ENCODE measurements at places on chromosomes 6 and 20.

- DNase-seq: no peak
Observed at GRCh38 chr20:43564455-43564854, 5.6 kb downstream of the SGK2 start.

DNA sequence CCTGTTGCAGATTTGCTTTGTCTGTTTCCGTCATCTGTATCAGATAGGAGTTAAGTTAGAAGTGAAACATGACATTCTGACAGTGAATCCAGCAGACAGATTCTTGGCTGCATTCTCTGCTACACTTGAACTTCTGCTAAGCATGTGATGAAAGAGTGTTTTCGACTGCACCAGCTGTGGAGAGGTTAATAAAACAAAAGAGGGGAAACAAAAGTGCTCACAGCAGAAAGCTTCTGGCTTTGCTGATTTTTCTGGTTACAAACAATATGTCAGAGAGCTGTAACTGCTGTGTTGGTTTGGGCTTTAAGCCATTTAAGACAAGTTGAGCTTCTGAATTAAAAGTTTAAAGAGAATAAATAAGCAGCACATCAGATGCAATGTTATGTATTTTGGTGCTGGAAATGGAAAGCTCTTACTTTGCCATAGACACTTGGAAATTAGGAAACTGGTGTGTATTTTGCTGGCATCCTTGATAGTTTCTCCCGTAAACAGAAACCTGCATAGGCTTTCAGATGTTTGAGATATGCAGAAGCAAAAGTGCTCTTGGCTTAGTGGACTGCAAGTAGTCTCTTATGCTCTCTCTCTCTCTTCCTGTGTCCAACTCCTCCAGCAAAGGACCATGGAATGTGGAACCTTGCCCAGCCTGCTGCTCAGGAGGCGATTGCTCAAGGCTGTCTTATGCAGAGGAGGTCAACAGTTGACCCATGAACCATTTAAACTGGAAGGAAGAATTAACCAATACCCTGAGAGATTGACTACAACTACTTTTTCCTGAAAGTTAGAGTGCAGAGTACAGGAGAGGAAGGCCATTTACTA lies 104.9 kb downstream of the RPS12 start:
- DNase-seq: no peak

DNA sequence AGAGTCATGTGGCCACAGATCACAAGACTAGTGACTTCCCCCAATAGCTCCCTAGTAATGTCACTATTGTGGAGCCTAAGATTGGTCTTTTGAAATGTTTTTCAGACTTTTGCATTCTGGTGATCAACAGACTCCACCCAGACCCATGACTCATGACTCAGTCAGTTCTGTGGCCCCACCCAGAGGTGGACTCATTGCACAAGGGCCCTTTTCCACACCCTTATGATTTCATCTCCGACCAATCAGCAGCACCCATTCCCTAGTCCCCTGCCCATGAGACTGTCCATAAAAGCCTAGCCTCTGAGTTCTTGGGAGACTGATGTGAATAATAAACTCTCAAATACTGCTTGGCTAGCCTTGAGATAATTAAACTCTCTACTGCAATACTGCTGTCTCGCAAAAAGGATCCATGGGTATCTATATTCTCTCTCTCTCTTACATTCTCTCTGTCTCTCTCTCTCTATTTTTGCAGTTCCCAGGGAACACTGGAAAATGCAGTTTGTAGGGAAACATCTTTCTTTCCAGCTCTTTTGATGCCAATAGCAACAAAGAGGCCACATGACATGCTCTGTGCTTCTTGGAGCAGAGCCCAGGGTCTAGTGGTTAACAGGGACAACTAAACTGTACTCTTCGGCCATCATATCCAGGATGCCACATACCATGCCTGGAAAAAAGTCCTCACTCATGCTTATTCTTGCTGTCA lies 71.3 kb upstream of the IYD start:
- no peak for DNase-seq

- no peak for DNase-seq
Observed at GRCh38 chr6:54428431-54428830, 120.2 kb downstream of the TINAG start.

DNA sequence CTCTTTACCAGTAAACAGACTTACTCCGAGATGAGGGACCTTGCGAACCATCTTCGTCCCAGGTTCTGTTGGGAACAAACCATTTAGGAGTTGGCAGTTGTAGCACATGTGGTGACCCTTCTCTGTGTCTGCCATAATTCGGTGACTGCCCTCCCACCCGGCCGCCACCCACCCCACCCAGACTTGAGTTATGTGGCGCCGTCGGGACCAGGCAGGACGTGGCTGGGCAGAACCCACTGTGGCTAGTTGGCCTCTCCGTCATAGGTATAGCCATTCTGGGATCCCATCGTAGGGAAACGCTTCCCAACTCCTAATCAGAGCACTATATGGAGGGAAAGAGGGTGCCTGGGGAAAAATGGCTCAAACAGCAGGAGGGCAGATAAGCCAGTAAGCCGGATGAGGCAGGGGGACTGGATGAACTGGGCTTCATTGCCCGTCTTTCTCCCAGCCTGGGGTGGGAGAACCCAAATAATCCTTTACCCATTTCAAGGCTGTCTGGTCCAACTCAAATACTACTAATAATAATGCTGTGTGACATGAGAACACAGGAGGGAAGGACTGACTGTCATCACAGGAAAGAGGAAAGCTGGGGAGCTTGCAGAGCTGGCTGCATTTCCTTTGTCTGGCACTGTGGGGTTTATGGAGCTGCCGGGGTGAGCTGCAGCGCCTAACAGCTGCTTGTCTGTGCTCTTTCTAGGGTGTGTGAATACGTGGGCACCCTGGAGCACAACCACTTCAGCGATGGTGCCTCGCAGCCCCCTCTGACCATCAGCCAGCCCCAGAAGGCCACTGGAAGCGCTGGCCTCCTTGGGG lies 73.0 kb upstream of the PBOV1 start:
- DNase-seq: no peak

DNA sequence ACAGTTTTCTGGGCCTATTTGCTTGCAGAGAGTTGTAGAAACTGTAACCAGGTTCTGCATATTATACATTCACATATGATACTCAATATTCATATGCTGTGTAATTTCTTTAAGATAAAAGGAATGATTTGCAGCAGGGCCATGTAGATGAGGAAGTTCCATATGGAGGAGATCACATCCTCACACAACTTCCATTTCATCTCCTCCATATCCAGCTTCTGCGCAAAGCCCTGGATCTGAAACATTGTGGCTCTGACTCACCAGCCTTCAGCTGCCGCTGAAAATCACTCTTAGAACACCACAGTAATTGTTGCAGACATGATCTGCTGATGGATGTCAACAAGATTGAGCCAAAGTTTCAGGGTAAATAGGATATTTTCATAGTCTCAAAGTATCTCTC lies 57.7 kb downstream of the PXDC1 start:
- no peak for DNase-seq

DNA sequence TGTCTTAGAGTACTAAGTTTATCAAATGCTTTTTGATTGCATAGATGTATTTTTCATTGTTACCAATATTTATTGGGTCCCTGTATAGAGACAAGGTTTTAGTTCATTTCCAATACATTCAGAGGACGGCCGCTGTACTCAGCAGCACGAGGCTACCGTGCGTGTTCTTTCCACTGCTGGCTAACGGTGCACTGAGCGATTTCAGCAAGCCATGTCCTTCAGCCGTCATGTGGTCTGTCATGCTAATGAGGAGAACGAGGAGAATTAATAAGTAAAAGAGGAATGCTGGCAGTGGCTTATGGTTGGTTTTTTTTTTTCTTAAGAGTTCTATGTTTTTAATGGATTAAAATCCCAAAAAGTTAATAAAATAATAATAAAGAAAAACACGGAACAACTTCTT lies 253.6 kb downstream of the ARID1B start:
- no peak for DNase-seq

- no peak for DNase-seq
Observed at GRCh38 chr6:129276986-129277385, 394.0 kb downstream of the LAMA2 start.

DNA sequence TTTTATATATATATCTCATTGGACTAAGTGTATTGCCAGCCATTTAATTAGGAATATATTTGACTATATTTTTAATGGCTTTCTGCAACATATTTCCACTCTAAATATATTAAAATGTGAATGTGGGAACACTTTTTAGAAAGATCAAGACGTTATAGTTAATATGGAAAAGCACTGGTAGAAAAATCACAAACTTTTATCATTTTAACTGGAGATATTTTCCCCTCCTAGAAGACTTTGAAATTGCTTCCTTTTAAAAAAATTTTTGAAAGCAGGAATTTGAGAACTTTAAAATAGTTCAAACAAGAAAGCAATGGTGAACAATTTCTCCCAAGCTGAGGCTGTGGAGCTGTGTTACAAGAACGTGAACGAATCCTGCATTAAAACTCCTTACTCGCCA lies at the start of gene TAAR9:
Gene TAAR9, plus strand, starts transcription at position 301 of the 400 bp plus-strand sequence. Its CDS starts 13 bp downstream, at position 314.
- DNase-seq: no peak

DNA sequence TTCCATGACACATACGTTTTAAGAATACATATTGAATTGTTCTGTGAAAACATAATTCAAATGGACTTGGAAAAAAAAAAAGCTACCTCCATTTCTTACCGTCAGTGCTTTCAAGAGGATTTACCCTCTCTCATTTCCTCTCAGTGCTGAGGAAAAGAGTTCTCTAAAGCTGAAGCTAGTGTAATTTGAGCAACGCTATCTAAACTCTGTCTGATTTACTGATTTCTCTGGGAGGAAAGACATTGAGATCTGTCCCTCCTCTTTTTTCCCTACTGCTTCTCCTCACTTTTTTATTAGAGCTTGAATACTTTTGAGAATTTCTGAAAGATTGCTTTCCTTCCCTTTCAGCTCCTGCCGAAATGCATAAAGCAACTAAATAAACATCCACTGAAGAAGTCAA lies 41.2 kb upstream of the GRIK2 start:
- DNase-seq: no peak

DNA sequence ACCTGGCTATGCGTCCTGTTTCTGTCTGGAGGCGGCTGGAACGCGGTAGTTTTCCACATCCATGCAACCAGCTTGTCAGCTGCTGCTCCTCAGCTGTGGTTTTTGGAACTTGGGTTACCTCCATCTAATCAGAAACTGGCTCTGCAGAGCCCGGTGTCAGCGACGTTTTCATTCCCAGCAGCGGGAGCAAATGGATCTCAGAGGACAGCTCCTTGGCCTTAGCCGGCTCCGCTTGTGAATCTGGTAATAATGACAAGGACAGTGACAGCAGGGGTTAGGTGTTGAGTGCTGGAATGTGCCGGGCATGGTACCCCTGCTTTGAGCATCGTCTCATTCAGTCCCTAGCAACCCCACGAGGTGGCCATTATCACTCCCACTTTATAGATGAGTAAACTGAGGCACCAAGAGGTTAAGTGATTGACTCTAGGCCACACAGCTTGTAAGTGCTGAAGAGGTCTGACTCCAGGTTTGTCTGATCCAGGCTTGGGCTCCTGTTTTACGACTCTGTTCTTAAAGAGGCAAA lies 1.3 kb downstream of the SLCO4A1 start:
- no peak for DNase-seq

- no peak for DNase-seq
Observed at GRCh38 chr6:48426636-48427035, 315.6 kb upstream of the PTCHD4 start.

- no peak for DNase-seq
Observed at GRCh38 chr6:91144126-91144525, 557.3 kb upstream of the MAP3K7 start.

GRCh38 chr6:11307226-11307625 lies 74.8 kb upstream of the NEDD9 start:
- no peak for DNase-seq

- no peak for DNase-seq
Observed at GRCh38 chr6:28124971-28125353, 553 bp downstream of the ZSCAN16 start.

DNA sequence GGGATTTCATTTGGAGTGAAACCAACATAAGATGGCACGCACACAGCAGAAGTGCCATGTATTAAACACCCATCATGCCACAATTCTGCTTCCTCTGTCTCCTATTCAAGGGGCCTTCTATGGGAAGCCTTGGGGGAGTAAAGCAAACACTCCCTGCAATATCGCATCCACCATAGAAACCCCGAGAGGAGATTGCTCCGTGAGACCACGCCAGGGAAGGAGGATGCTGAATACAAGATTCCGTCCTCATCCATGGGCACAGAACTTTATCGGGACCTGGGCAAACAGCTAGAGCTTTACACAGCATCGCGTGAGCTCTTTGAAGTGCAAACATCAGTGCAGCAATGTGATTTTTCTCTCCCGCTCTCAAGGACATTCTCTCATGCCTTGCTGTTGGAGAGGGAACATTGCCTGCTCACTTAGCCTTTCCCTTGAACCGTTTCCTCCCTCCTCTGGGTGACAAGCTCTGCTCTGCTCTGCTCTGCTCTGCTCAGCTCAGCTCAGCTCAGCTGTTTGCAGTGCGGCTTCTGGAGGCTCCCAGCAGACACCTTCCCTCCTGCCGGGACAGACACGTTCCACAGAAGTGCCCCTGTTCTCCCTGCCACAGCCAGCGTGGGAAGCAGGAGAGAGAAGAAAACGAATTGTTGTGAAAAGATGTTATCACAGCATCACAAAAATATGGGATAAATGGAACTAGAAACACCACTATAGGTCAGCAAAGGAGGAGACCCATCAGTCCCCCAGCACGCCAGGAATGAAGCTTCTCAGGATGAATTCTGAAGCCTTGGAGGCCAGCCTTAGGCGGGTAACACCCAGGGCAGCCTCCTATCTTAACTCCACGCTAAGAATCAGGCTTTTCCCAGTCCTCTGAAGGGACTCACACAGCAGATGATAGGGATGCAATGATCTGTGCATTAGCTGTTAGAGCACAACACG lies 48.2 kb downstream of the RNASET2 start:
- no peak for DNase-seq

DNA sequence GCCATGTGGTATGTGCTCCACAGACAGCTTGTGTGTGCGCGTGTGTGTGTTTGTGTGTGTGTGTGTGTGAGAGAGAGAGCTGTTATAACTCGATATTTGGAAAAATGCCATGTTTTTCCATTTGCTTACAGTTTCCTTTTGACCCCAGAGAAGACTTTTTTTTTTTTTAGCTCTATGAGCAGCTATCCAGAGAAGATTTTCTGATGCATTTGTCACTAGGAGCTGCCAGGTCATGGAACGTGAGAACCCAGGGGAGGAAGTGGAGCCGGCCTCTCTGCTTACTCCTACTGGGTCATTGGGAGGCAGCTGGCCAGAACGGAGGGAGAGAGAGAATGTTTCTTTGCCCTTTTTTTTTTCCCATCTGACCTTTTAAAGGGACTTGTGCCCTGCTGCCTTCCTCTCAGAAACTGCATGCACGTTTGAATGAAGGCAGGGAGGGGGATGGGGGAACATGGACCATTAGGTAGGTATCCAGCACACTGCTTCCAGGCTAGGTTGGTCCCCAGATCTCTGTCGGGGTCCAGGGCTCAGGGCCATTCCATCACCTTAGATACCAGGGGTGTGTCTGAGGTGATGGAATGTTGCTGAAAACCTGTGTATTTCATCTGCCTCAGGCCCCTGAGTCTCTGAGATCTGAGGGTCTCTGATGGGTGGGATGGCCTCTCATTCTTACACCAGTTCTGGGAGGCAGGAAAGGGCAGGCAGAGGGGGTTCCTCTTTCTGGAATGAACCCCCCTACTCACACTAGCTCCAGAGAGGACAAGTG lies 11.2 kb upstream of the MRPS18A start:
- DNase-seq: no peak
